ENCODE measurements at places on chromosomes 3 and 15. TPM values are rescaled to one million over a fixed set of nuclear protein-coding genes. Genes with fewer than 3 reads are reported as not detected.

DNA sequence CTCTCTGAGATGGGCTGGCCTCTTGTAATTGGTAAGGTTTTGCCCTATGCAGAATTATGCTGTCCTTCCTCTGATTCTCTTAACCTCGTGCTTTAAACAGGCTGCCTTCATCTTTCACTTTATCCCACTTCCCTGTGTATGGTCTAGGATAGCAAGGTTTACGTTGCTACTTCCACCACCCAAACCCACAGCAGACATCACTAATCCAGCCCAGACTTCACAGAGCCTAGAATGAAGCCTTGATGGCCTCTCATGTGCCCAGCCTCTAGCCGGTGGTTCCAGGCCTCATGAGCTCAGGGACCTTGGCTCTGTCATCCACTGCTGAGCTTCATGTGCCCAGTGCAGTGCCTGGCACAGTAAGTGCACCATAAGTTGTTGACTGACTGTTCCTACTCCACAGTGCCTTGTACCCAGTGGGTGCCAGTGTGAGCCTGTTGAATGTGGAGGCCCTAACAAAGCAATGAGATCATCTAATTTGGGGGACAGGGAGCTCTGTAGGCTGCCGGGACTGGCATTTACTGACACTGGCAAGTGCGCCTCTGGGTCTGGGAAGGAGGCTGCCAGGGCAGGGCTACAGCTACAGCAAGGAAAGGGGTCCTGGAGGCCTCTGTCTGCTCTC is 12.5 kb downstream of the SLC6A6 start:
- H3K27me3 ChIP-seq: no peaks in the 10 kb centered on the region
- no peak overlapping the region for H3K4me3 ChIP-seq
- no peak overlapping the region for H3K27ac ChIP-seq

- no peak overlapping the region for H3K27ac ChIP-seq
- no peak for DNase-seq
- no peaks in the 10 kb centered on the region for H3K27me3 ChIP-seq
- H3K4me3 ChIP-seq: no peak overlapping the region
Observed at GRCh38 chr3:197527569-197527968, 28.2 kb downstream of the BDH1 start.

- DNase-seq: no peak
- peak overlapping the region; percentile 3 for H3K4me3 ChIP-seq
- H3K4me1 ChIP-seq: peaks cover 19% of the 10 kb centered on the region
- peaks cover 53% of the 10 kb centered on the region for H3K27me3 ChIP-seq
Observed at GRCh38 chr15:87711026-87711425, 545.5 kb downstream of the NTRK3 start.

Gene FOXB1
- total RNA-seq: not detected

GRCh38 chr3:16595778-16596177 is 9.4 kb downstream of the DAZL start:
- no peak overlapping the region for H3K27ac ChIP-seq
- no peak for DNase-seq
- no peaks in the 10 kb centered on the region for H3K36me3 ChIP-seq

Gene ZNF619
- 9.7 TPM for total RNA-seq

DNA sequence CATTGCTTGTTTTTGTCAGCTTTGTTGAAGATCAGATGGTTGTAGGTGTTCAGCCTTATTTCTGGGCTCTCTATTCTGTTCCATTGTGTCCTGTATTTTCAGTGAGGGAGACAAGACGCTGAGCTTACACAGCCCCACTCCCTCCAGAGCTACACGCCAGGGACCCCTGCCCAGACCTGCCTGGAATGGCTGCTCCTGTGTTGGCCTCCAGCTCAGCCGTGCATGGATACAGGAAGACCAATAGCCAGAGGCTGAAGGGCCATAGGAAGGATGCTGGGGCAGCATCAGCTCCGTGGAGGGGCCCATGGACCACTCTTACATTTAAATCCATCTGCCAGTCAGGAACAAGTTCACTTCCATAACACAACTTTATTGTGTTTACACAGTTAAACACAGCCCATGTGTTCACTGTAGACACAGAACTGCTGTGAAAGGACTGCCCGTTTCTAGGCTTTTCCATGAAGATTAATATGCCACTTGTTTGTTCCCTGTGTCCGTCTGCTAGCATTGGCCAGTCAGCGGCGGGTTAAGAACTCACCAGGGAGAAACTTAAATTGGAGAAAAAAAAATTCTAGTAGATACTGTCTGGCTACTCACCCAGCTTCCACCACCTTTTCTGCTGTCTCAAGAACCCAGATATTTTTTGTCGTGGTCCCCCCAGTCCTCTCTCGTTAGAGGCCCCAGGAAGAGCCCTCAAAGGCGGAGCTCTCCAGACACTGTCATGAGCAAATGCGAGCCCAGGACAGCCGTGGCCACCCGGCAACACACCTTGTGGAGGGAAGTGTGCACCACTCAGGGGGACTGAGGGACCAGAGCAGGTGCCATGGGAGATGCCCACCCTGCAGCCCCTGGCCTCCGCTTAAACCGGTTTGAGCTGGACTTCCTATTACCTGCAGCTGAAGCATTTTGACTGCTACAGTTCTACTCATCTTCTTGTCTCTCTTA is 142.3 kb upstream of the MEF2A start:
- no peaks in the 10 kb centered on the region for H3K36me3 ChIP-seq
- no peaks in the 10 kb centered on the region for H3K27me3 ChIP-seq
- H3K4me3 ChIP-seq: no peak overlapping the region
- no peak overlapping the region for H3K27ac ChIP-seq
- H3K4me1 ChIP-seq: peaks cover 13% of the 10 kb centered on the region
- no peak for DNase-seq

- H3K4me3 ChIP-seq: no peak overlapping the region
- H3K4me1 ChIP-seq: peaks cover 23% of the 10 kb centered on the region
- peaks cover 2% of the 10 kb centered on the region for H3K36me3 ChIP-seq
- no peak for DNase-seq
Observed at GRCh38 chr3:53170325-53171063, 9.5 kb downstream of the PRKCD start.

- no peaks in the 10 kb centered on the region for H3K4me1 ChIP-seq
- no peak for DNase-seq
- no peaks in the 10 kb centered on the region for H3K36me3 ChIP-seq
Observed at GRCh38 chr3:3753416-3753815, 45.8 kb upstream of the LRRN1 start.

DNA sequence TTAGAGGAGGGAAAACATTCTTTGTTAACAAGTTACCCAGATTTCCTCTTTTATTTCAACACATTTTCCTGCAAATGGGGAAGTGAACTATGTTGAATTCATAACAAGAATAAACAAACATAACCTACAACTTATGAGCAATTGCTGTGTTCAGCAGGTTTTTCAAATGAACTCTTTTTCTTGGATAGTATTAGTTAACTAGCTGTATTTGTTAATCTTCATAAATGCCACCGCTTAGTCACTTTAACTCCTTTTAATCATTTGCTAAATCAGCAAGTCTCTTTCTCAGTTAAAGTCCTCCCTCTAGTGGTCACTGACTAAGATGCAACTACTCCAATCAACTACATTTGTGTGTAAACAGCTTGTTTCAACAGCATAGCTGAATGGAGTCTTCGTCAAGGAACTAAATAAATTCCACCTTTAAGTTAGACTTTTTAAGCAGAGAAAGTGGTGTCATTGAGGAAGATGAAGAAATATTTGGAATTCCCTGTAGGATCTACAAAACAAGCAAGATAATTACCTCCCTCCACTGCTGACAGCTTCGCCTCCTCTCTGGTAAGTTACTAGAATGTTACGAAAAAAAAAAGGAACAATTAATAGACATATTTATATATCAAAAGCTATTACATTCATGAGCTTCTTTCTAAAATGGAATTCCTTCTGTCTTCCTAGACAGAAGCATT is 1122.0 kb downstream of the ROBO1 start:
- H3K36me3 ChIP-seq: peaks cover 12% of the 10 kb centered on the region
- H3K27me3 ChIP-seq: no peaks in the 10 kb centered on the region
- peak overlapping the region; percentile 44 for H3K27ac ChIP-seq
- H3K4me1 ChIP-seq: peaks cover 45% of the 10 kb centered on the region
- DNase-seq: no peak

- peaks cover 31% of the 10 kb centered on the region for H3K4me1 ChIP-seq
- no peak overlapping the region for H3K4me3 ChIP-seq
- no peak overlapping the region for H3K27ac ChIP-seq
- peaks cover 2% of the 10 kb centered on the region for H3K27me3 ChIP-seq
- no peaks in the 10 kb centered on the region for H3K36me3 ChIP-seq
Observed at GRCh38 chr15:61041886-61042285, 187.2 kb downstream of the RORA start.

- no peak for DNase-seq
- no peak overlapping the region for H3K4me3 ChIP-seq
- no peaks in the 10 kb centered on the region for H3K36me3 ChIP-seq
- no peaks in the 10 kb centered on the region for H3K4me1 ChIP-seq
- H3K27me3 ChIP-seq: no peaks in the 10 kb centered on the region
Observed at GRCh38 chr3:27976933-27977332, 254.8 kb upstream of the EOMES start.

DNA sequence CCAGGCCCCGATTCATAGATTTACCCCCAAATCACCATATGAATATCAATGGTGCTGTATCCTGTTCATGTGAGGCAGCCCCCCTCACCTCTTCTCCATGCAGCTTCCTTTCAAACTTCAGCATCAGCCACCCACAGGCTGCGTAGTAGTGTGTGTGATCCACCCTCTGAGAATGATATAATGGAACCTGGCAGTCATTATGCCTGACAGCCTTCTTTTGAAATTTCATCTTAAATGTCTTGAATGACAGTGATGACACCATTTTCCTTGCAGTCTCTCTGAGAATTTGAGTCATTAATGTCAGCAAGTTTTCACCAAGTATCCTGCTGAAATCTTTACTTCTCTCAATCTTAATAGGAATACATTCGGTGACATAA is 3.5 kb upstream of the CLRN1 start:
- H3K36me3 ChIP-seq: no peaks in the 10 kb centered on the region
- DNase-seq: no peak
- peaks cover 15% of the 10 kb centered on the region for H3K4me1 ChIP-seq

Gene GOLGA6B
- 0.18 TPM for total RNA-seq

Gene ELL3
- 0.69 TPM for total RNA-seq

DNA sequence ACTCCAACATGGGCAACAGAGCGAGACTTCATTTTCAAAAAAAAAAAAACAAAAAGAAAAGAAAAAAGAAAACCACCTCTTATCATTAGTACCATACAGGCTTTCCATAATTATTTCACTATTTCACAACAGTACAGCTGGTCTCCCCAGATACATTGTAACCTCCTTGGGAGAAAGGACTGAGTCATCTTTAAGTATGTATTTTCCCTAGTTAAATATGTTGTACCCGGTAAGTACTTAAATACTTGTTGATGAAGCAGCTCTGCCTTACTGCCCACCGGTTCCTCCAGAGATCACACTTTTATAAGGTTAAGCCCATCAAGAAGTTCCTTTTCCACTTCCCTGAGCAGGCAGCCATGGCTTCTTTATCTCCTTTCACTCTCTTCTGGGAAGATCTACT is 789.5 kb upstream of the CFAP20DC start:
- H3K36me3 ChIP-seq: no peaks in the 10 kb centered on the region
- H3K4me3 ChIP-seq: no peak overlapping the region
- H3K4me1 ChIP-seq: no peaks in the 10 kb centered on the region
- no peak for DNase-seq
- peaks cover 2% of the 10 kb centered on the region for H3K27me3 ChIP-seq
- H3K27ac ChIP-seq: no peak overlapping the region

DNA sequence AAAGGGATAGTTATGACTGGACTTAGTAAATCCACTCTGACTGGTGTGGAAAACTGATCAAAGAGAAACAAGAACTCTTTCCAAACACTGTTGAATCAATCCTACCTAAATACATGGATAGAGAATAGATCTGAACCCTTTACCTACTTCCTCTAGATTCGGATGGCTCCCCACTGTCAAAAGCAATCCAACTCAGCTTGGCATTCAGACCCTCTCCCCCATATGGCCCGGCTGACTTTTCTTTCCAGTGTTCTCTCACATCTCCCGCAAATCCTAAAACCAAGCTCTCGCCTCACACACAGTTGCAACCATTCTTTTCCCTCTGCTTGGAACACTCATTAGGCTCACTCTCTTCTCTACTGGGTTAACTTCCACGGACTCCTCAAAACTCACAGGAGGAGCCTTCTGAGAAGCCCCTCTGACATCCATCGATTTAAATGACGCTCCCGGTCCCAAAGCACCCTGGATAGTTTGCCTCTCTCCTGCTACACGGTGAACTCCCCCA is 639 bp downstream of the SPICE1 start:
- peaks cover 24% of the 10 kb centered on the region for H3K27me3 ChIP-seq
- no peak for DNase-seq
- H3K36me3 ChIP-seq: peaks cover 13% of the 10 kb centered on the region
- H3K4me1 ChIP-seq: no peaks in the 10 kb centered on the region

- no peak overlapping the region for H3K4me3 ChIP-seq
- no peaks in the 10 kb centered on the region for H3K36me3 ChIP-seq
- H3K27ac ChIP-seq: no peak overlapping the region
- no peaks in the 10 kb centered on the region for H3K27me3 ChIP-seq
Observed at GRCh38 chr3:66253790-66254620, 33.2 kb downstream of the SLC25A26 start.

DNA sequence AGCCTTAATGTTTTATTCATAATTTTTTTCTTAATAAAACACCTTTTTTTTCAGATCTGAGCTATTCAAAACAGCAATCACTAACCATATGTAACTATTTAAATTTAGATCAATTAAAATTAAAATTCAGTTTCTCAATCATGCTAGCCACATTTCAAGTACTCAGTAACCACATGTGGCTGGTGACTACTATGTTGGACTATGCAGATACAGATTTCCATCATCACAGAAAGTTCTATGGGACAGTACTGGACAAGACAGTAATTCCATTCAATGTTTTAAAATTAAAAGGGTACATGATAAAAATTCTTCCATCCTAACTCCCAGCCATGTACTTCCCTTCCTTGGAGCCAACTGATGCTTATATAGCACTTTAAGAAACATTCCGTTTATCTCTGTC is 119.3 kb downstream of the GLDN start:
- peaks cover 28% of the 10 kb centered on the region for H3K36me3 ChIP-seq
- H3K4me3 ChIP-seq: no peak overlapping the region
- no peak for DNase-seq
- H3K4me1 ChIP-seq: no peaks in the 10 kb centered on the region
- no peak overlapping the region for H3K27ac ChIP-seq

- no peak for DNase-seq
- peaks cover 6% of the 10 kb centered on the region for H3K4me1 ChIP-seq
- no peaks in the 10 kb centered on the region for H3K36me3 ChIP-seq
- H3K27me3 ChIP-seq: no peaks in the 10 kb centered on the region
Observed at GRCh38 chr3:100210772-100211135, 50.0 kb upstream of the TBC1D23 start.

- no peak for DNase-seq
- no peak overlapping the region for H3K4me3 ChIP-seq
- H3K4me1 ChIP-seq: no peaks in the 10 kb centered on the region
- H3K27me3 ChIP-seq: no peaks in the 10 kb centered on the region
- H3K36me3 ChIP-seq: peaks cover 64% of the 10 kb centered on the region
Observed at GRCh38 chr15:101675796-101676582, 23.8 kb upstream of the TM2D3 start.

- H3K36me3 ChIP-seq: peaks cover 5% of the 10 kb centered on the region
- H3K4me3 ChIP-seq: no peak overlapping the region
- no peak overlapping the region for H3K27ac ChIP-seq
- DNase-seq: no peak
- peaks cover 15% of the 10 kb centered on the region for H3K4me1 ChIP-seq
Observed at GRCh38 chr15:64311566-64311965, 44.4 kb downstream of the CSNK1G1 start.

Gene CCR9
- total RNA-seq: not detected

GRCh38 chr15:74725845-74726773 is 781 bp upstream of the CYP1A1 start:
- H3K4me1 ChIP-seq: peaks cover 4% of the 10 kb centered on the region
- H3K4me3 ChIP-seq: peak overlapping the region; percentile 64
- no peak for DNase-seq
- no peaks in the 10 kb centered on the region for H3K36me3 ChIP-seq
- H3K27me3 ChIP-seq: peaks cover 72% of the 10 kb centered on the region
- no peak overlapping the region for H3K27ac ChIP-seq

Gene NISCH
- 235 TPM for total RNA-seq

GRCh38 chr3:152160350-152161011 is 108.2 kb upstream of the MBNL1 start:
- no peak for DNase-seq
- H3K4me1 ChIP-seq: peaks cover 5% of the 10 kb centered on the region
- H3K27me3 ChIP-seq: no peaks in the 10 kb centered on the region
- no peak overlapping the region for H3K4me3 ChIP-seq
